ENCODE measurements at places on chromosomes 4 and X.

DNA sequence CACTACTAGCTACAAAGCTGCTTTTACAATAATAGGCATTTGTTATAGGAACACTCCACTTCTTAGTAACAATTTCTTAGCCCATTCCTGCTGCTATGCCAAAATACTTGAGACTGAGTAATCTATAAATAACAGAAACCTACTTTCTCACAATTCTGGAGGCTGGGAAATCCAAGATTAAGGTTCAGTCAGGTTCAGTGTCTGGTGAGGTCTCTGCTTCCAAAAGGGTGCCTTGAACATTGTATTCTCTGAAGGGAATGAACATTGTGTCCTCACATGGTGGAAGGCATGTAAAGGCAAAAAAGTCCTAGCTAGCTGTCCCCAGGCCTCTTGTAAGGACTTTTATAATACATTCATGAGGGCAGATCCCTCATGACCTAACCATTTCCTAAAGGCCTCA, 7.0 kb downstream of the SLC9B1 start:
- no peak for DNase-seq

GRCh38 chr4:24686866-24687692, 102.7 kb upstream of the DHX15 start:
- DNase-seq: no peak

GRCh38 chr4:66929748-66930147, 615.6 kb downstream of the CENPC start:
- DNase-seq: no peak

DNA sequence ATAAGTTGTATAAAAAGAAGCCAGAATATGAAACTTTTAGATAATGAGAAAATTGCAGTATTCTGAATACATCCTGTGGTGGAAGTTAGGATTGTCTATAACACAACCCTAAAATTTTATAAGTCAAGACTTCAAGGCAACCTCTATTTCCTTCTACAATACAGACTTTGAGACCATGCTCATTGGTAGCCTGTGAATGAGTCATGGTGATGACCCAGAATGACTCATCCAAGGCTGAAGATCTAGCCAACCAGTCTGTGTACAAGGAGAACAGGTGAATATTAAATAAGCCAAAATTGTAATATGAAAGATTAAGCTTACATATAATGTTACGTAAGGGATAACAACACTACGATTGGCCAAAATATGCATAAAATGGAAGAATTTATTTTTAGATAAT, 475.9 kb upstream of the GALNT7 start:
- no peak for DNase-seq

DNA sequence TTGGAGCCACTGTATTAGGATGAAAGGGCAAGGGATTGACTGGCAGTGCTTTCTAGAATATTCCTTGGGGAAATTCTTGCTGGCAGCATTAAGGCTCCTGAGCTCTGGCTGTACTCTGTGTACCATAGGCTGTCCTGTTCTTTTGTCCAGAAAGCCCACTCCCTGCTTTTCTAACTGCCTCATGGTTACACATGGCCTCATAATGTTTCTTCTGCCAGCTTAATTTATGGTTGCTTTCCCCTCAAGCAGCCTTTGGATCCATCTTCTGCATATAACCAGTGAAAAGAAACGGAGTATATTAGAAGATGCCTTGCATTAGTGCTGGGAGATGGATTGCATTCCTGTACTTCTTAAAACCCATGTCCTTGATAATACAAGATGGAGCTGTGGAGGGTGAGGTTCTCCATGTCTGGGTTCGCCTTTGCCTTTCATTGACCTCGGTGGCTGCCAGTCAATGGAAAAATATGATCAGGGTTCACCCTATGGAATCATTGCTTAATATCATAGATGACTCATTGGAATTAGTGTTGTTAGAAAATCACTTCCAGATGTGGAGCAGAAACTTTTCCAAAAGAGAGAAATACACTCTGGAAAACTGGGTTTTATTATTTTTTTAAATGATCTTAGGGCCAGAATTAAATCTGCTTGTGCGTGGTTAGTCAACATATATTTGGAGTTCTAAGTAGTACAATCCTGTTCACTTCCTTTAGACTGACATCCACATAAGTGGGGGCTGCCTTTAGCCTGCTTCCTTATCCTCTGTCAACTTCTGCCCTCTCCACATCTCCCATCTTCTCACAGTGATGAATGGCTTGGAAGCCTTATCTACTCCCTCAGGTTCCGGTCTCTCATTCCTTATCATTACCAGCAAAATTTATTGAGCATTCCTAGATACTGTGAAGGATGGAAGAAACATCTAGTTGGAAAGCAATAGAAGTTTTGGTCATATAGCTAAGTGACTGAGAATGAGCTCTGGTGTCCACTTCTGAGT, 24.9 kb downstream of the DOCK11 start:
- DNase-seq: no peak

- no peak for DNase-seq
These were observed 140.8 kb upstream of the SFRP2 start for GRCh38 chr4:153929675-153930074.
